ENCODE measurements at places on chromosomes 2 and 18. TPM values are rescaled to one million over a fixed set of nuclear protein-coding genes. Genes with fewer than 3 reads are reported as not detected.

The REG3A gene
- total RNA-seq, result not detected

The FOXI3 gene
- not detected for total RNA-seq

GRCh38 chr2:2117923-2118322 lies 213.2 kb downstream of the MYT1L start:
- DNase-seq, result no peak

GRCh38 chr18:4455113-4455811 lies at the start of gene DLGAP1:
TSS of gene DLGAP1 (minus strand) at chr18:4455307.
- no peak for DNase-seq

- no peak for DNase-seq
These were observed 8.7 kb upstream of the TXNDC2 start for GRCh38 chr18:9876867-9877654.

GRCh38 chr2:239881561-239882320 lies 143.4 kb downstream of the NDUFA10 start:
- peak; percentile 91 for DNase-seq

DNA sequence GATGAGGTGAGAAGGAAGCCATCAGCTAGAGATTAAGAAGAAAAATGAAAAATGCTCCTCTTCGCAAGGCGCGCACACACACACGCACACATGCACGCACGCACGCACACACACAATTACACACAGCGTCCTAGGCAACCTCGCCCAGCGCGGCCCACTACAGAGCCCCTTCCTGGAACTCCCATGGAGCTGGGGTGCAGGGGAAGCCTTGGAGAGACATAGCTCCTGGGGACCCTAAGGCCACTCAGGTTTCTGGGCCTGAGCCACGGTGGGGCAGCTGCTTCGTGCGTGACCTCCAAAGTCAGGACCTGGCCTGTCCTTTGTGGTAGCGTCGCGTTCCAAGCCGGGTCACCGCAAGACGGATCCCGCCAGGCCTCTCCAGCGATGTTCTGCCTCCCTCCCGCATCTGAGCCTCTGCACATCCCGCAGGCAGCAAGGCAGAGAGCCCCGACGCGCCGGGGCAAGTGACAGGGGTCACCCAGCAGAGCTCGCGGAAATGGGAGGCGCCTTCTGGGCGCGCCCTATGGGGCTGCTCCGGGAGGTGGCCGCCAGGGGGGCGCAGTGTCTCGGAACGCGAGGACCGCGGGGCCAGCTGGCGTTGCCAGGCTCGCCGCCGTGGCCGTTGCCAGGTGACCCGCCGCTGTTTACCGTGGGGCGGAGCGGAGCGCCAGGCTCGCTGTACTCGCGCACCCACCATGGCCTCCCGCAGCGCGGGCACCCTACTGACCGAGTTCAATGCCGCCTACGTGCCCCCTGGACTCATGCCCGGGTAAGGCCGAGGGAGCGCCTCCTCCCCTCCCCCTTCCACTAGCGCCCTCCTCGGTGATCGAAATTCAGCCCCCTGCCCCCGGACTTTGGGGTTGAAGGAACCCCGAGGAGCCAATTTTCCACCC lies 79.0 kb downstream of the CIB4 start:
- no peak for DNase-seq
